Epithelial cell of proximal tubule (primary cell): ENCODE measurements at places on chromosomes 5 and 9.
A peak's percentile ranks its signal among the peaks of the same experiment; 100 is the strongest.

GRCh38 chr5:110304176-110304575 lies 422.3 kb downstream of the TMEM232 start:
- DNase-seq = no peak

DNA sequence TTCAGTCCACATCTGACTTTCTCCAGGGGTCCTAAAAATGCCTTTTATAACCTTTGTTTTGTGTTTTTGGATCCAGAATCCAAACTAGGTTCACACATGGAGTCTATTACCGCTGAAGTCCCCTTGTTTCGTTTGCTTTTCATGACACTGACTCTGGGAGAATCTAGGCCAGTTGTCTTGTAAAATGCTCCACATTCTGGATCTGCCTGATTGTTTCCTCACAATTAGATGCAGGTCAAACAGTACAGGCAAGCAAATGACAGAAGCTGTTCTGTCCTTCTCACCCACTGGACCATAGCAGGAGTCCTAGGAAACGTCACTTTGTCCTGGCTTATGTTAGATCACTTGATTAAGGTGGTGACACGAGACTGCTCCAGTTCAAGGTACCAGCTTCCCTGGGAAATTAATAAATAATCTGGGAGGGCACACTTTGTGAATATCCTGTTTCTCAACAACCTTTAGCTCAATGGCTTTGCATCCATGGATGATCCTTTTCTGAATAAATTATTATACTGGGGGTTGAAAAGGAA lies 34.1 kb downstream of the FABP6 start:
- no peak for DNase-seq

- DNase-seq = no peak
Observed at GRCh38 chr5:1358726-1359025, 13.8 kb upstream of the CLPTM1L start.

- no peak for DNase-seq
Observed at GRCh38 chr5:132549576-132549975, 6.3 kb upstream of the IL5 start.

DNA sequence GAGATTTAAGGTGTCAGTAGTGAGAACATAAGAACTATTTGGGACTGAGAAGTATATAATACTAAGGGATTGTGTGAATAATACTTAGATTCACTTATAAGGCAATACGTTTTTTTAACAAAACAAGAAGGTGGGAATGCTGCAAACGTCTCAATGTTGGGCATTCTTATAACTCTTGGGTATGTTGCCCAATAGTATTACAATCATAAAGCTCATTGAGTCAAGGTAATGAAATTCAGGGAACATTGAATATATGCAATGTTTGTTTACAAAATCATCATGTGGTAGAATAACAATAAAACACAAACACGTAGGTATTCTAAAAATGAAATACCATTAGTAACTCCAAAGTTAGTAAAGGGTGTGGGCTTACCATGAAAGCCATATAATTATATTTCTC lies 400.7 kb downstream of the KIAA0825 start:
- DNase-seq = no peak

DNA sequence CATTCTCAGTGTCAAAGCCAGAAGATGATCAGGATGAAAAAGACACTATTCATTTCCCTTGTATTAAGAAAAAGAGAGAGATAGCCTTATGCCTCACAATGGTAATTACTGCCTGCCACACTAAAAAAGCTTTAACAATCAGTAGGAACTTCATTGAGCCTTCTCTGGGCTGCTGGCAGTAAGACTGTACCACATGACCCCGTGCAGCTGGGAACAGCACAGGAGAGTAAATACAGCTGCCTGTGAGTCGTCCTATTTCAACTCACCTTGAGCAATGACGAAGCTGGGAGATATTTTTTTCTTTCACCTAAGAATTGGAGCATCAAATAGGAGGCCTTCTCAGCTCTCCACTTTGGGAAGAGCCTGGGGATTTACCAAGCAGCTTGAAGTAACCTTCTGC lies 316.3 kb downstream of the GABRB2 start:
- DNase-seq = no peak

DNA sequence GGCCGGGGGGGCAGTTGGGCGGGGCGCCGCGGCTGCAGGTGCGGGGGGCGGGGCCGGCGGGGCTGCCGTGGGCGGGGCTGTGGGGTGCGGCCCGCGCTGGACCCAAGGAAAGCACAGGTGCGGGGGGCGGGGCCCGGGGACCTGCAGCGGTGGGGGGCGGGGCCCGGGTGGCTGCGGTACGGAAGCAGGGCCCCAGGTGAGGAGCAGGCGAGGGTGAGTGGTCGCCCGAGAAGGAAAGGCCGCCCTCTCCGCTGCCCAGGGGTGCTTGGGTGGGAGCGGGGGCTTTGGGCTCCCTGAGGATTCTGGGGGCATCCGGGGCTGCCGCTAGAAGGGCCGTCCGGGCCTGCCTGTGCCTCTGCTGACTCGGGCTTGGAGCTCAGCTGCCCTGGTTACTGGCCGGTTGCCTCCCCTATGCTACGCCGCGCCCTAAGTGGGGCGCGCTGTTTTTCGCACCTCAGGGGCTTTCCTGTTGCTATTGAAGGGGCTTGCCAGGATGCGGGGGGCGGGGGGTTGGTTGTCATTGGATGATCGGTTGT lies 767 bp downstream of the RALGPS1 start:
- DNase-seq = no peak

GRCh38 chr5:96434201-96434645 lies 1.2 kb upstream of the PCSK1 start:
- peak; percentile 9 for DNase-seq

DNA sequence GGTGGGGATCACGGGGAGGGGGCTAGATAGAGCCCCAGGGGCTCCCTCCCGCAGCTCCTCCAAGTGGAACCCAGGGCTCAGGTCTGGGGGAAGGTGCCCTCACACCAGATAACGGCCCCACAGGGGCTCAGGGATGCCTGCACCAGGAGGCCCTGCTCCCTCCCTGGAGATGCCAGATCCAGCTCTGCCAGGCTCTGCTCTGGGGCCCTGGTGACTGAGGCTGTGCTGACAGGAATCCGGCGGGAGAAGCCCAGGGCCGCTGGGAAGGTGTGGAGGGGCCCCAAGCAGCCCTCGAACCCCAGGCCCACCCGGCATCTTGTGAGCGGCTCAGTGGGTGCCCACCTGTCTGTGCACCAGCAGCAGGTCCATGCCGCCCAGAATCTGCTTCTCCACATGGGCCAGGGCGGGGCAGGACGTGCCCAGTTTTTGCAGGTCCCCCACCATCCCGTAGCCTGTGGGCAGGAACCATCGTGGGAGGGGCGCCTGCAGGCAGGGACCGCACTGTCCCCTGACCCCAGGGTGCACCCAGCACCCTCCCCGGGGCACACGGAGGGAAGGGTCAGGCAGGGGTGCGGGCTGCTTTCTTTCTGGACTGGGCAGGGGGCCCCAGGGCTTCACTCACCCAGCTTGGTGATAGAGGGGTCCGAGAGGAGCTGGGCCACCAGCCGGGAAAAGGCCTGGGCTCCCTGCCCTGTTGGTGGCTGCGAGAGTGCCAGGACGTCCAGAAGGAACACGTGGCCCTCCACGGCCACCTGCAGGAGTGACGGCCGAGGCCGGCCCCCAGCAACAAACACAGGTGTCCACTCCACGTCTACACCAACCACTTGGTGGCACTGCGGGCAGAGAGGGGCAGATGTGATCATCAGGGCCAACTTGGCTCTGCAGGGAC lies 48.9 kb upstream of the NRARP start:
- DNase-seq = no peak

DNA sequence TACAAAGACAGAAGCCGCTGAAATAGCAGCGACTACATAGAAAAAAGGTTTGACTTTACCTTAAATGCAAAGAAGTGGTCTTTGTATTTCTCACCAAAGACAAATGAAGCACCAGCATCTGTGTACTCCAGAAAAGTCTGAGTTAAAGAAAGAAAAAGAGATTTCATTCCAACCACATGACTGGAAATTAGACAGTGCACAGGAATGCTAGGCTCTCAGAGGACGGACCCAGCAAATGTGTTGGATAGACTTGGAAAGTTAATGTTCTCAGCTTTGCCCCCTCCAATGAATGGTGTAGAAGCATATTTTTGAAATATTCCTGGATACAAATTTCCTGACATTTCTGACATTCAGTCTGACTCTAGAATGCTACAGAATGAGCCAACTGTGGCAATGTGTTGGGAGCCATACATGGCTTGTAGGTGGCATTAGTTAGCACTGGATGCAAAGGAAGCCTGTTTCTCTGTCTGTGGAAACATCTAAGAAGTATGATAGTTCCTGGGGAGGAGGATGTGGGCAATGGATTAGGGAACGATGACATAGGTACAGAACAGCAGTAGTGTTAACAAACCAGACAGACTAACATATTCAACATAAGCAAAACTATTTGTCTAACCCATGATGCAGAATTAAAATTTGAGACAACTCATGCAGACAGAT lies 43.3 kb downstream of the SLC28A3 start:
- DNase-seq = no peak

- DNase-seq = no peak
Observed at GRCh38 chr5:17127743-17128231, 89.6 kb upstream of the BASP1 start.

GRCh38 chr5:50299896-50300295 lies 141.2 kb downstream of the EMB start:
- no peak for DNase-seq

DNA sequence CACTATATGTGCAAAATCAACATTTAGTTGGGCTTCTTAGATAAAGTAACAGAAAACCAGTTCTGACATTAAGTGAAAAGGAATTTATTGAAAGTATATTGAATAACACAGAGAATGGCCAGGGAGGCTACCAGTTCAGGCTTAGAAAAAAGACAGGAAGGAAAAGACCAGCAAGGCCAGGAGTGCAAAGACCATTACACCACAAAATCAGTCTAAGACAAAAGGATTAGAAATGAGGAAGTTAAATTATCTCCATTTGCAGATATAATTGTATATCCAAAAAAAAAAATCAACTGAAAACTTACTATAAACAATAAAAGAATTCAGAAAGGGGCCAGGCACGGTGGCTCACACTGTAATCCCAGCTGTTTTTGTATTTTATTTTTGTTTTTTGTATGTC lies 4.8 kb upstream of the TEX10 start:
- DNase-seq = no peak

- peak; percentile 23 for DNase-seq
Observed at GRCh38 chr9:122180633-122181032, 20.9 kb downstream of the MORN5 start.

DNA sequence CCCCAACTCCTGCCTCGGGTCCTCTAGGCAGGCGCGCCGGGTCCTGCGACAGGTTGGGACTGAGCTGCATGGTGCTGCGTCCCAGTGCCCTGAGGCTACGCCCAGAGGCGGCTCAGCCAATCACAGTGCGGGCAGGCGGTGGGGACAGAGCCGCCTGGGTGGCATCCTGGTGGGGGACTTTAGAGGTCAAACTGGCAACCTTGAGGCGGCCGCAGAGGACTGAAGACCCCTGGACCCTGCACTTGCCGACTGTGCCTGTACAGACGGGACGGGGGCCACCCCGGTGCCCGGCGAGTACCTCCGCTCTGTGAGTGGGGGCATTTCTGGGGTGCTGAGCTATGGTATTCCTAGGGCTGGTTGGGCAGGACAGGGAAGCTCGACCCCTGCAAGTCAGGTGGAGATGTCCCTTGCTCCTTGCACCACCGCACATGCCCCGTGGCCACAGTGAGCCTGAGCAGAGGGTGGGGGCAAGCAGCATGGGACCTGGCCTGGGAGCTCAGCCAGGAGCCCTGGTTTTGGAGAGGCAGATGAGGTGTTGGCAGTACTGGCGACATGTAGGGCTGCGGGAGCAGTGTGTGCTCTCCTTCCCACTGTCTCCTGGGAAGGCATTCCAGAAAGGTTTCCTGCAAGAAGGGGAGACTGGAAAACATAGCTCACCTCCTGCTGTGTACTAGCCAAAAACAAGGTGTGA lies 45.5 kb downstream of the CTSL start:
- DNase-seq = no peak

GRCh38 chr9:86942281-86943200 lies 4.8 kb downstream of the GAS1 start:
- DNase-seq = no peak

DNA sequence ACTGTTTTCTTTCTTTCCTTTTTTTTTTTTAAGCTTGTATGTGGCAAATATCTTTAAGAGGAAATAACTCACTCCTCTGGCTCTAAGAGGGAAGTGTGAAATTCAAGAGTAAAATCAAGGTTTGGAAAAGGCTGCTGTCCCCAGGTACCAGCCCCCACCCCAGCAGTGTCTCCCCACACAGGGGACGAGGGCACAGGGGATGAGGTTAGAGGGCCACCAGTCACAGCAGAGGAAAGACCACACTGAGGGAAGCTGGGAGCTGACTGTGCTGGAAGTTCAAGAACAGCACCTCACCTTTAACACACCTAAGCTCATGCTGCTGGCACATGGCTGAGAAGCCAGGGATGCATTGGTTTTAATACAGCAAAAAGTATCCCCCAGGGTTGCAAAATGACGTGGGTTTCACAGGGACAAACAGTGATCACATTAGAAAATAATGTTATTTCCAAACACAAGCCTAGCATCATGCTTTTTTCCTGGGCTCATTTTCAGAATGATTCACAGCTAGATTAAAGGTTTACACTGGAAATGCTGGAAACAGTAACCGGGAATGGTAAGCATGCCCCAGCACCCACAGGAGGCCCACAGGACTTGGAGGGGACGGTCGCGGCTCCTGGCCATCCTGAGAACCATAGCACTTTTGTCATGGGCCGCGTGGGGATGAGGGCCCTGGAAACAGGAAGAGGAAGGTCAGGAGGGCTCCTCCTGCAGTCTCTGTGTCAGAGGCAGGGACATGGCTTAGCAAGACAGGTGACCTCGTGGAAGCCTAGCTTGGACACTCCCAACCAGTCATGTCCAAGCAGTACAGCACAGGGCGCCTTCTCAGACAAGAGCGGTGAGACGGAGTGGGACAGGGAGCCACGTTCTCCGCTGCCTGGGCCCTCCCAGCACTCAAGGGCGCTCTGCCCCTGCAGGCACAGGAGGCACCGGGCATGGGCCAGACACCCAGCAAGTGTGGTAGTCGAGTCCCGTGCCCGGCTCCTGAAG lies 6.9 kb downstream of the LPCAT1 start:
- DNase-seq = peak; percentile 86

DNA sequence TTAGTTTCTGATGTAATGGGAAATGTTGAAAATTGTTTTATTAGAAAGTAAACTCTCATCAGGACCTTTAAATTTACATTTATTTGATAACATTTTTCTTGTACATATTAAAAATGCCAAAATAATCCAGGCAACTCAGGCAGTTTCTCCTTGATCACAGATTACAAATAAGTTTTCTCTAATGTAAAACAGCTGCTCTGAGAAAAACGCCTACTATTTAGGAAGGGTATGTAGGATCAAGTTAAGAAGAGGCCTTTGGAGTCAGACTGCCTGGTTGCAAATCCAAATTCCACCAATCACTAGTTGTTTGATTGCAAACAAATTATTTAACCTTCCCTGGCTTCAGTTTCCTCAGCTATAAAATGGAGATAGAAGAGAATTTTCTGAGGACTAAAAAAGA lies 610.8 kb downstream of the PDE4D start:
- no peak for DNase-seq

- peak; percentile 78 for DNase-seq
Observed at GRCh38 chr9:33161011-33161588, 6.0 kb downstream of the B4GALT1 start.

DNA sequence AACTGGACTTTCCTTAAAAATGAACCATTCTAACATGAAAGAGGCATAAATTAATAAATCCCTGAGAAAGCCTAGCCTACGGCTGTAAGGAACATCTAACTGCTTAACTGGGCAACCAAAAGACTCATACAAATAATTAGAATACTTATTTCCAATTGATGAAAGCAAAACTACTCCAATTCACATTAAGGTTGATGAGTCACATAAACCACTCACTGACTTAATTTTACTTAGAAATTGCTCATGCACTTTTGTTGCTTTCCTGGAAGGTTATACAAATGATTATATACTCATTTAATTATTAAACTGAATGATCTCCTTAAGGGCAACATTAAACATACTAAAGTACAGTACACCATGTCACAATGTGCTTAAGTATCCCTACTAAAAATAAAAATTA lies 101.9 kb downstream of the NFIB start:
- peak; percentile 74 for DNase-seq
